ENCODE measurements at places on chromosomes 2 and 18.

GRCh38 chr2:234164493-234165413 lies 114.3 kb downstream of the SPP2 start:
- DNase-seq = no peak

DNA sequence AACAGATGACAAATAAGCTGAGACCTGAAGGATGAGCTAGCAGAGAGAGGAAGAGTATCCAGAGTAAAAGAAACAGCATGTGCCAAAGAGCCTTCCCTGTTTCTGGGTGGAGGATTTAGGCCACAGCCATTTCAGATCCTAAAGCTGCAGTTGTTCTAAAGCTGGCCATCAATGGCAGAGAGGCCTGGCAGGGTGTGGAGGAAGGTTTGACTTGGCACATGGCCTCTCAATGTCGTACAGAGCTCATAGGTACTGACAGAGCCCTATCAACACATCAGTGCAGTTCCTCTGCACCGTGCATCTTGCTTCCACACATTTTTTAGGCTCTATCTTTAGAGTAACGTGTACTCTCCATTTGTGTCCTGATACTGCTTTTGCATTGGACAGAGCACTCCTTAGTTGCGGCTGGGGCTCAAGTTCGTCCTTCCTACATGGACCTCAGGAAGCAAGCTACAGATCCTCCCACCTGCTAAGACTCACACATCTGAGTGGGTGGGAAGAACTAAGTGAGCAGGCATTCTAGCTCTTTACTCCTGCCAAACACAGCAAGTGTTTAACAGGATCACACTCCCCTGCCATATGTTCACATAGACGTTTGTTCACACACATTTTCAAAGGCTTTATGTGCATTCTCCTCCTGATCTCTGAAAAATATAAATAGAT lies 3.0 kb upstream of the CHMP3 start:
- no peak for DNase-seq

DNA sequence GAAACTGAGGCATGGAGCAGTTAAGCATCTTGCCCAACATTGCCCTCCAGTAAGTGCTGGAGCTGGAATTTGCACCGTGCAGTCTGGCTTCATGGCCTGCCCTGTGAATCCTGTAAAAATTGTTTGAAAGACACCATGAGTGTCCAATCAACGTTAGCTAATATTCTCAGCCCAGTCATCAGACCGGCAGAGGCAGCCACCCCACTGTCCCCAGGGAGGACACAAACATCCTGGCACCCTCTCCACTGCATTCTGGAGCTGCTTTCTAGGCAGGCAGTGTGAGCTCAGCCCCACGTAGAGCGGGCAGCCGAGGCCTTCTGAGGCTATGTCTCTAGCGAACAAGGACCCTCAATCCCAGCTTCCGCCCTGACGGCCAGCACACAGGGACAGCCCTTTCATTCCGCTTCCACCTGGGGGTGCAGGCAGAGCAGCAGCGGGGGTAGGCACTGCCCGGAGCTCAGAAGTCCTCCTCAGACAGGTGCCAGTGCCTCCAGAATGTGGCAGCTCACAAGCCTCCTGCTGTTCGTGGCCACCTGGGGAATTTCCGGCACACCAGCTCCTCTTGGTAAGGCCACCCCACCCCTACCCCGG lies 1.3 kb downstream of the PROC start:
- DNase-seq = no peak

DNA sequence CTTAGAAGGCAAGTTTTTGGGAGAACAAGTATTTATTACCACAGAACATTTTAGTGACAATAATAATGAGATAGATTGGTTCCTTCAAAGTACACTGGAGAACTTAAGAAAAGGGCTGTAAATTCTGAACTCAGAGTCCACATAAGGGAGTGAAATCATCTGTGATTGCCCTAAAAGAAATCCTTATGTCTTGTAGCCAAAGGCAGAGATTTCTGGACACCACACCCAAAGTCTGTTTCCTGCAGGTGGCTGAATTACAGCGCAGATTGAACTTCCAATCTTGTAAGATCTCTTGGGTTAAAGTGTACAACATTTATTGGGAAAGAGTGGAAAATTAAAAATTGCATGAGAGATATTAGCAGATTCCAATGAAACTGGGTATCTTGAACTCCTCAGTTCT lies 143.8 kb downstream of the TAF4B start:
- DNase-seq = no peak

DNA sequence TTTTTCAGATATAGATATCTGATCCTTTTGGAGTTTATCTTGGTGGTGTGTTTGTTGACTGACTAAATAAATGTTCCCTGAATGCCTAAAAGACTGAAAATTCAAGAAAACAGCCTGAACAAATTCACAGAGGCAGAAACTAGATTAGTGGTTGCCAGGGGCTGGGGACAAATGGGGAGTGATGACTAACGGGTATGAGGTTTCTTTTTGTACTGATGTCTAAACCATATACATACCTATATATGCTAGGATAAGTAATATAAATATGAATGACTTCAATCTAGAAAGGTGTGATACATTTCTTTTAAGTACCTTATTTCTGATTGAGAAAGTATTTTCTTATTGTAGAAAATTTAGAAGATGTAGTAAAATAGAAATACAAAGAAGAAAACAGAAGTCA lies 176.9 kb upstream of the PGAP1 start:
- DNase-seq = no peak

DNA sequence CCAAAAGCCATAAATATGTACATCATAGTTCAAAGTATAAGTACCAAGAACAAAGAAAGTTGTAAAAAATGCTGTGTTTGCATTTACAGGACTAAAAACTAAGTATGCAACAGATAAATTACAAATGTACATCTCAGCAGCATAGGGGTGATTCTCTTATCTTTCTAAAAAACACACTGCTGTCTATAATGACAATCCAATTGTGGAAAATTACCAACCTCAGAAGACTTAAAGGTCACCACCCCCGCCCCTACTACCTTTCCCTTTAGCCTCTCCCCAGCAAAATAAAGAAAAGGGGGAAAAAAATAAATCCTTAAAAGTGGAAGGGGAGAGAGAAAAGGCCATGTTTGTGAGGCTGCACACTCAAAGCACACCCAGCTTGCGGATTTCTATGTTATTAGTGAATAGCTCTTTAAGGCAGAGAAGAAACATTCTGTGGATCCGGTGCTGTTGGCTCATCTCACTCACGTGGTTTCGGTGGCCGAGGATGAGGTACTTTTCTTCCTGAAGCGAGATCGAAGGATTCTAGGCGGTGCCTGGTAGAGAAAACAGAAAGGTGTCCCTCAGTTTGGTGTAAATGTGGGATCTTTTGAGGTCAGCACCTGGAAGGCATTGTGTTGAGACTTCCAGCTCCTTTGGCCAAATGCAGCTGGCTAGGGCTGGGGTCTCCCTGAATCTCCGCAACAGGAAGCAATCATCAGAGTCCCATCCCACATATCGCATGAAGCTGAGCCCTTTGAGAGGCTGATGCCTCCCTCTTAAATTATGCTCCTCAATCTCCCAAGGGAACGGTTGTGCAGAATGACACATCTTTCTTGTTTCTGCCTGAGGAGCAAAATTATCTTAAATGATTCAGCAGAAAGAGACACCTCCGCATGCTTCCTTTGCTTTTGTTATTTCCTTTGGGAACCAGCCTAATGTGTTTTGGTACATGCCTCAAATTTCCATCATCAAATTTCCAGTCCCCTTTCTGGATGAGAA lies 17.6 kb downstream of the MRPL35 start:
- no peak for DNase-seq

- DNase-seq = no peak
These were observed 774 bp upstream of the FZD7 start for GRCh38 chr2:202032846-202033316.

- DNase-seq = no peak
These were observed 1.9 kb downstream of the DNMT3A start for GRCh38 chr2:25339791-25340180.
